ENCODE measurements at places on chromosomes 7 and 10.

- no peak for DNase-seq
Observed at GRCh38 chr7:156752367-156753228, 112.0 kb downstream of the RNF32 start.

DNA sequence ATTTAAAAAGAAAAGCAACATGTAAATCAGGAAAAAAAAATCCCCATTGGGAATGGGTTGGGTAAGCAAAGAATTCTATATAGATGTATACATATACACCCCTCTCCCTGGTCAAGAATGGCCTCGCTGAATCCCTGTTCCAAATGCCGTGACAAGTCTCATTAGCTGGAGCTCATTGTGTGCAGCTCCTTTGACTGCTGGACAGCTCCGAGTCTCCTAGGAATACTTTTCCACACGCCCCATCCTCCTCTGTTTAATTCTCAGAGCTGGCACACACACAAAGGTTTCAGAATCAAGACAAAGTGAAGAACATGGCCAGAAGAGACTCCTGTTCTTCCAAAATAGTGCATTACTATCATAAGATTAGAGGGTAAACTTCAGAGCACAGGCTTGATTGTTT lies 130.9 kb upstream of the MKLN1 start:
- DNase-seq, result no peak

- DNase-seq, result no peak
Observed at GRCh38 chr10:11331046-11331577, 280.3 kb downstream of the USP6NL start.

DNA sequence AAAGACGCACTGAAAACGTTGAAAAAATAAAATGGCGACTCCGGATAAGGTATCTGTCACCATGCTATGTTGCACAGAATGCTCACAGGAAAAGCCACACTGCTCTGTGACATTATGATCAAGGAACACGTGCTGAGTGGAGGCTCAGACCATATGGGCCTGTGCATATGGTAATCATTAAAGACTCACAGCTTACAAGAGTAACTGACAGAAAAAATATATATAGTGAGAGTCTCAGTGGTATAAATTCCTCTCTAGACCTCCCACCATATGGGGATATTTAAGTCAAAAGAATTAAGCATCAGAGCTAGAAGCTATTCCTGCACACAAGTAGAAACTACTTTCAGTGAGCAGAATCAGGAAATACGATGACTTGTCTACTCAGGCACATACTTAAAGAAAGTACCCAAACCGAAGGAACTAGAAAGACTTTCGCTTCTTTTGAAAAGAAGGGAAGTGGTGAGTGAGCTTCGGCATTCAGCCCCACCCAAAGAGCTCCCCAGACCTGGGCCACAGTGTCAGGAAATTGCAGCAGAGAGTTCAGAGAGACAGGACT lies 65.1 kb upstream of the MPP7 start:
- peak; percentile 53 for DNase-seq

- DNase-seq, result no peak
Observed at GRCh38 chr7:7710469-7710868, 7.9 kb downstream of the RPA3 start.

- DNase-seq, result no peak
Observed at GRCh38 chr10:80498078-80498832, 39.4 kb upstream of the SH2D4B start.

DNA sequence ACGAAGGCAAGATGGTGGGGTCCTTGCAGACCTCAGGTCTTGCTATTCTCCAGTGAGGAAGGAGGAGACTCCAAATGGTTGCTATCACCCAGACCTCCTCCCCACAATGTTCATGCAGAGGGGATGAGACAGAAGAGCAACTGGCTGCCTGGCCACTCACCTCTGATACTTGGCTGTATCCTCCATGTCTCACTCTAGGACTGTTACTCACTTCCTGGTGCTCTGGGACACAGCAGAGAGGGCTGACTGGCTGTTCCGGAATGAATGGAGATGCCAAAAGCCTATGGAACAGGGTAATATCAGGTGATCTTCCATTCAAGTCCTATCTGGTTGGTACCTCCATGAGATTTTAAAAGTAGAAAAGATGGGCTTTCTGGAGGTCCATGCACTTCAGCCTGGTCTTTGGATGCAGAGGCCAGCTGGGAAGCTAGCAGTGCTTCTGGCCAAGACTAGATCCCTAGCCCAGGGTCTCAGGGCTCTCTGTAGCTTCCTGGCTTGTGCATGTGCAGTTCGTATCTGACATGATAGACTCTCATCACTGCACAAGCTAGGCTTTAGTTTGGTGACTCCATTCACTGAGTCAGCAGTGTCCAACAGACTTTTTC lies 27.0 kb upstream of the ABI1 start:
- no peak for DNase-seq

DNA sequence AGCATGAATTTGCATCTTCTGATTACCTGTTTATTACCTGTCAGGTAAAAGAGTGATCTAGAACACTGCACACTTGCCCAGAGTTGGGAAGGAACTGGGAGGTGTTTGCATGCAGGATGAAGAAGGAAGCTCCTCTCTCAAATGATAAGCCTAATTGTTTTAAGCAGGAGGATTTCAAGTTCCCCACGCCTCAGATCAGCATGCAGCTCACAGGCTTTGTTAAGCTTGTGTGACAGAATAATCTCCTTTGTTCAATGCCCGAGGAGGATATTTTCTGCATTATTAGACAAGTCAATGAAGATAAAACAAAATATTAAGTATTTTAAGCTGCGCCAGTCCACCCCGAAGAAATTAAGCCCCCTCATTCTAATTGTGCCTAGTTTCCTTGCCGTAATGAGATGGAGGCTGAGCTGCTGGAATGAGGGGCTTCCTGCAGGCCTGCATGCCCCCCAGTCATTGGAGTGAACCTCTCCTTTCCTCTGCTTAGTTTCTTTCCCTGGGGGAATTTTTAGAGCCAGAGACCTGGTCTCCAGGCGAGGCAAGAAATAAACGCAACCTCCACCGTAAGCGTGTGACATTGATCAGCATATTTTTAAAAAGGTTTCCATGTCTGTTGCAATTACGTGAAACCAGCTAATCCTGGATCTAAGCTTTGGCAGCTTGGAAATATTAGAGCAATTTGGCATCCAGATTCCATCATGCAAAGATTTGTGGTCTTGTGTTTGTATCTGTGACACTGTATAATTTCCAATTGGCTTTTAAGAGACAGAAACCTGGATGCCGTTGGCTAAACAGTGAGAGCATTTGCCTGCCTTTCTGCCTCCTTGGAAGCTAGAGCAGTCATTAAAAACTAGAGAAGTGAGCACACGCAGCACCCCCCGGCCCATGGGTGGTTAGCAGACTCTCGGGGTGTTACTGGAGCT lies 376.0 kb downstream of the GALNT17 start:
- DNase-seq, result no peak

- DNase-seq, result no peak
Observed at GRCh38 chr7:46177821-46178220, 256.7 kb upstream of the IGFBP3 start.

- DNase-seq, result peak; percentile 13
Observed at GRCh38 chr7:127251465-127252376, 1.0 kb downstream of the GRM8 start.

All from T-helper 2 cell treated with Interferon-gamma antibody and Interleukin-4, amounts not matched to agents 5 μg/mL and 100 μg/mL, for 36 hours (primary cell).